ENCODE measurements at places on chromosomes 7 and 10. TPM values are rescaled to one million over a fixed set of nuclear protein-coding genes. Genes with fewer than 3 reads are reported as not detected.

- no peak for DNase-seq
These were observed 18.4 kb upstream of the MET start for GRCh38 chr7:116653646-116654045.

DNA sequence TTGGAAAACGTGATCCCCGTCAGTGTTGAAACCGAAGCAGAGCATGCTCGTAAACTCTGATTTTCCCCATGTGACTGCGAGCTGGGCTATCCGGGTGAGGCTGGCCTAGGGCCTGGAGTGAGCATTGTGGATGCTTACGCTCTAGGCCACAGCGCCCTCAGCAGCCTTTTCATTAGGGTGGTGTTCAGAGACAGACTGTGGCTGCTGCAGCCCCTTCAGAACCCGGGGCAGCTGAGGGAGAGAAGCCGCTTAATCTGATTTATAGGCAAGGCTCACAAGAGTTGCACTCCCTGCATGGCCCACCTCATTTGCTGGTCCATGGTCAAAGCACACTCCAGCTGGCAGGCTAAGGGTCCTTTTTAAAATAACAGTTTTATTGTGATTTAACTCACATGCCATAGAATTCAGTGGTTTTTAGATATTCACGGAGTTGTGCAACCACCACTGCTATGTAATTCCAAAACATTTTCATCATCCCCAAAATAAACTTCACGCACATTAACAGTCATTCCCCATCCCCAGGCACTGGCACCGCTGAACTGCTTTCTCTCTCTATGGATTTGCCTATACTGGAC, 72.5 kb downstream of the SYPL1 start:
- DNase-seq, result peak; percentile 77

DNA sequence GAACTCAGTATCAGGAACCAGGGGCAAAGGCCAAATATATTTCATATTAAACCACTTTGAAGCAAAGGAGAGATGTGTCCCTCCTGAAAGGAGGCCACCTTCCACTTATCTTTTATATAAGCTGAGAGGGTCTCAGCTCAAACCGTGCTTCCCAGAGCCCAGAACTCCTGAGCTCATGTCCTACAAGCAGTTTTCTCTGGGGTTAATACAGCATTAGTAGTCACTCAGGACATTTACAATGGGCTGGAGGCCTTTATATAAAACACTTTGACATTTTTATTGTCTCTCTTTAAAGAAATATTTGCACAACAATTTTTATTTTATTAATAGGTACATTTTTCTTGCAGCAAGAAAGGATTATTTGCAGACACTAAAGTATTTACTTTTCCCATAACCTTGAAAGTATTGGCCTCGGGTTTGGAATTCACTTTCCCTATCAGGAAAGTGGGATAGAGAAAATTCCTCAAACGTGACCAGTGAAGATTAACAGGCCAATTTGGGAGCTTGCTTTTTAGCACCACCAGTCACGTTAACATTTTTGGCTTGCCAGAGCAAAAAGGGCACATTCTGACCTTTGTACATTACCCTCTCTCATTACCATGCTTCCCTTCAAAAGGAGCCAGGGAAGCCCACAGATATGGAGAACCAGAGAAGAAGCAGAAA, 464.9 kb upstream of the NRP1 start:
- DNase-seq, result no peak

The CALY gene
- not detected for polyA plus RNA-seq

The GALNT17 gene
- polyA plus RNA-seq, result 4.5 TPM

The PAPOLB gene
- 0.13 TPM for polyA plus RNA-seq

The WDFY4 gene
- polyA plus RNA-seq, result 1.5 TPM

GRCh38 chr7:116242759-116243158, 32.4 kb downstream of the TES start:
- no peak for DNase-seq

The RNLS gene
- polyA plus RNA-seq, result 21.2 TPM

DNA sequence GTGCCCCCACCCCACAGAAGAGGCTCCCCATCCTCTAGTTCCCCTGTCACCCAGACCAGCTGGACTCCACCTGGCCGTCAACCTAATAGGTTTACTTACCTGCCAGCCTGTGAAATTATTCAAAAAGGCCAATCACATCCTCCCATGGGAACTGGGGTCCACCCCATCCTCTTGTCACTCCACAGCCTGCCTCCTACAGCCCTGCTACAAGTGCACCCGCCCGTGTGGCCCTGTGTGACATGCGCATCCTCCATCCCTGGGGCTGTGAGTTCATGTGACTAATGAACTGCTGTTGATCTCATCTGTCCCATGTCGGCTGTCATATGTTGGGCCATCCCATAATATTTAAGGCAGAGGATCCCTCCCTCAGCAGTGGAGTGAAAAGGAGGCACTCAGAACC, 39.4 kb downstream of the AOC1 start:
- DNase-seq, result no peak

DNA sequence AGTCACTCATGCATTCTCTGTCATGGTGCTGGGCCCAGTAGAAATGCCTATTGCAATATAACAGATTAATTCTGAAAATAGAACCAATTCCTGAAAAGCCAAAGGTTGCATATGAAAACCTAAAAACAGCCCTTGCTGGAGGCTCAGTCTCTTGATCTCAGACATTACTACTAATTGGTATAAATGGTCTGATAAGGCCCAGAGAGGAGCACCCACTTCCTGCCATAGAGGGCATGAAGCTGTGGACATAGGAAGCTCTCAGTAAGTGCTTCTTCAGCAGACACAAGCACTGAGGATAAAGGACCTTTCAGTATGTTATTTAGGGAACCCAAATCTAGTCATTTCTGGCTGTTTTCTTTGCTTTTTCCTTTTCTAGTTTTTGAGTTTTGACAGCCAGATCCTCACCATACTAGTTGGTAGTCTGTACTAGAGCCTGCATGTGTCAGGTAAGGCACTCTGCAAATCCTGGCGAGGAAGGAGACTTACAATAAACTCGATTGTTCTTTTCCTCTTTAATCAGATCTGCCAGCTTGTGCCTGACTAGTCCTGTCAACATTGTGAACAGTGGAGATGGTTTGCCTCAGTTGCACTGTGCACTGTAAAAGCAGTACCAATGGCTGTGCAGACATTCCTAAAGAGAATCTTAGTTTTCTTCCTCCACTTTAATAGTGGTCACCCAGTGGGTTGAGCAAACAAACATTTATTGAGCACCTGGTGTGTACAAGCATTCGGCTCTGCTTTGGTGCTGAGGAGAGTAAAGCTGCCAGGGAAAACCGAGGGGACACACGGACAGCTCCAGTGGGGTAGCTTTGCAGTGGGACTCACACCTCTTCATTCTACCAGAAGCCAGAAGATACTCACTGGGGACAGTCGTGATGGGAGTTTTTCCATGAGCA, 140.9 kb downstream of the CHN2 start:
- DNase-seq, result no peak

The ADAM22 gene
- 10.4 TPM for polyA plus RNA-seq

The GPR85 gene
- 0.94 TPM for polyA plus RNA-seq

DNA sequence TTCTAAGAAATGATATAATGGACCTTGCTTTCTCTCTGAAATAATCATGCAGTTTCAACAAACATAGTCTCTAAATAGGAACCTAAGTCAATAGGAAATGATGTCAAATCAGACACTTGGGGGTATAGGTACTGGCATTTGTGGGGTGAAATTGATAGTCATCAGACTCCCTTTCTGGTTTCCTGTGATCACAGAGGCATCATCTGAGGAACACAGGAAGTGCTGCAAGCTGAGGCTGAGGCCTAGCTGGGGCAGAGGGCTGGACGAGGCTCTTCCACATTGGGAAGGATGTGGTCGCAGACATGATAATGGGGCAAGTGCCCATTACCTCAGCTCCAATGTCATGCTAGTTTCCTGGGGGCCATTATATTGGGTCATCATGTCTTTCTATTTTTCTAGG, 33.5 kb upstream of the TARP start:
- DNase-seq, result no peak

The SLC39A12 gene
- polyA plus RNA-seq, result not detected

DNA sequence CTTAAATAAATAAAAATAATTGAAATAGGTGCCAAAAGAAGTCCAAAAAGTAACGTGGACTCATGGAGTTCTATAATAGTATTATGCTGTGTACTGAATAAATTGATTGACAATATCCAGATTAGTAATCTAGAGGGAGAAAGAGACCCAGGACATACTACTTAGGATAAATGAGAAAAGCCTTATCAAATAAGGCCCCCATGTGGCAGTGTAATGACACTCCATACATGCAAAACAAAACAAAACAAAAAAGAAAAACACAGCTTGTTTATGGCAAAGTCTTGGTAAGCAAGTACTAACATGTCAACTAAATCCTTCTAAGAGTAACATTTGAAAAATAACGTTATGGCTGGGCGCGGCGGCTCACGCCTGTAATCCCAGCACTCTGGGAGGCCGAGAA, 3.6 kb upstream of the RUNDC3B start:
- DNase-seq, result no peak
